ENCODE measurements at places on chromosomes 16 and 17.

GRCh38 chr17:78558181-78558850, 18.9 kb downstream of the DNAH17 start:
- peak; percentile 29 for DNase-seq

- peak; percentile 47 for DNase-seq
Observed at GRCh38 chr16:8948831-8949230, 14.9 kb downstream of the USP7 start.

- DNase-seq = no peak
Observed at GRCh38 chr17:28071891-28072606, 29.6 kb downstream of the NLK start.

DNA sequence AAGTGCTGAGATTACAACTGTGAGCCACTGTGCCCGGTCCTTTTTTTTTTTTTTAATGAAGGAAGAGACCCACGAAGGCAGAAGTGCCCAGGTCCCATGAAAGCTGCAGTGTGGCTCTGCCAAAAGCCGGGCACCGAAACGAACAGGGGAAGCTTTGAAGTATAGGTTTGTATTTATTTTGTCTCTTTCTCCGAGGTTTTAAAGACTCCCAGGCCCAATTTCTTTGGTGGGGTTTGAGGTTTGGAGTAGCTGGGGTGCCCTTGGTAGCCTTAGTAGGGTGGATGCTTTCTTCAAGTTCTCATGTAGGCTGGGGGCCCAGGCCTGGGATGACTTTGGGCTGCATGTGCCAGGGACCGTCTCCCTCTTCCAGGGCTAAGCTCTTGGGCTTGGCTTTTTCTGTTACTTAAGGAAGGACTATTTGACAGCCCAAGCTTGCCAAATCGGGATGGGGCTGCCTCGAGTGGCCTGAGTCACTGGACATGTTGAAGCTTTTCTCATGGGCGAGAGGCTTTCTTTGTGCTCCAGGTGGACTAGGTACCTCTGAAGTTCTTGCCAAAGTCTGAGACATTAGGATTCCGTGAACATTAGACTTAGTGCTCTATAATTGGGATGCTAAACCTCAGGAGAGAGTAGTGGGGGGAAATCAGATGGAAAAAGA, 66.3 kb downstream of the WIPI1 start:
- DNase-seq = no peak

DNA sequence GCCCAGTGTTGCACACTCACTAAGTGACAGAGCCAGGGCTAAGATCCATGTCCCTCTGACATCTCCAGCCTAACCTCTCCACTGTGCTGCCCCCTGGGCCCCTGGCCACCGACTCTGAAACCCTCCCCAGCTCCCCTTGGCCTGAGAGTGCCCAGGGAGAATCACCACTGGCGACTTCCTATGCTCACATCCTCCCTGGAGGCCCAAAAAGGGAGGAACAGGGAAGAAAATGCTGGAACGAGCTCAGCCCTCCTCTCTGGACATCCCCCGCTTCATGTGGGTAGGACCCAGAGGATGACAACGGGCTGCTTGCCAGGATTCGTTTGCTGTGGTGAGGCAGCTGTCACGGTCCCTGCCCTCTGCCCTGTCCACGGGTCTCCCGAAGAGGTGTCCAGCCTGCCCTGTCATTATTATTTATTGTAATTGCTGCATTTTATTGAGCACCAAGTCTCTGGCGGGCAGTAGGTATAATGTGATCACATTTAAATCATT, 153.5 kb upstream of the RPL38 start:
- no peak for DNase-seq

GRCh38 chr17:17518014-17518413, 21.8 kb upstream of the RASD1 start:
- DNase-seq = no peak

DNA sequence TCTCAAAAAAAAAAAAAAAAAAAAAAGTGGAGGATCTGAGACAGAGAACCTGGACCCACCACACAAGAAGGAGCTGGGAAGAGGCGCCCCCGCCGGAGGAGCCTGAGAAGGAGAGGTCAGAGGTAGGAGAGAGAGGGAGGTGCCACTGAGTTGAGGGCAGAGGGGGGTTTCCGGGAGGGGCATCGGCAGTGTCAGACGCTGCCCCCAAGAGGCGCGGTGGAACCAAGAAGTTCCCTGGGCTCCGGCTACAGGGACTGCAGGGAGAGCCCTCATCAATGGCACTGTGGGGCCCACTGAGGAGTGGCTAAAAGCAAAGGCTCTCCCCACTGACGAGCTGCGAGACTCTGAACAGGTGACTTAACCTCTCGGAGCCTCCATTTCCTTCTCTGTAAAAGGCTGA, 4.2 kb downstream of the CCDC42 start:
- peak; percentile 14 for DNase-seq

DNA sequence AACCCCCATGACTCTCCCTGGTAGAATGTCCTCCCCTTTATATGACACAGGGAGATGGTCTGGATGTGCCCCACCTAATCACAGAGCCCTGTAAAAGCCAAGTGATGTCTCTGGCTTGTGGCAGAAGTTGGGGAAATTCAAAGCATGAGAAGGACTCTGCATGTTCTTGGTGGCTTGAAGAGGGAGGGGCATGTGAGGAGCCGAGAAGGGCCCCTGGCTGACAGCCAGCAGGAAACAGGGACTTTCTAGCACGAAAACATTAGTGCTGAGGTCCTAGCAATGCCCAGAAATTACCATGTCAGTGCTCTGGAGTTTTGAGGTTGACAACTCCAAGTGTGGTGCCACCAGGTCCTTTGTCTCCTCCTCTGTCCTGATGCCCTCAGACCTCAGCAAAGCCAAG, 75.9 kb downstream of the USP22 start:
- no peak for DNase-seq

DNA sequence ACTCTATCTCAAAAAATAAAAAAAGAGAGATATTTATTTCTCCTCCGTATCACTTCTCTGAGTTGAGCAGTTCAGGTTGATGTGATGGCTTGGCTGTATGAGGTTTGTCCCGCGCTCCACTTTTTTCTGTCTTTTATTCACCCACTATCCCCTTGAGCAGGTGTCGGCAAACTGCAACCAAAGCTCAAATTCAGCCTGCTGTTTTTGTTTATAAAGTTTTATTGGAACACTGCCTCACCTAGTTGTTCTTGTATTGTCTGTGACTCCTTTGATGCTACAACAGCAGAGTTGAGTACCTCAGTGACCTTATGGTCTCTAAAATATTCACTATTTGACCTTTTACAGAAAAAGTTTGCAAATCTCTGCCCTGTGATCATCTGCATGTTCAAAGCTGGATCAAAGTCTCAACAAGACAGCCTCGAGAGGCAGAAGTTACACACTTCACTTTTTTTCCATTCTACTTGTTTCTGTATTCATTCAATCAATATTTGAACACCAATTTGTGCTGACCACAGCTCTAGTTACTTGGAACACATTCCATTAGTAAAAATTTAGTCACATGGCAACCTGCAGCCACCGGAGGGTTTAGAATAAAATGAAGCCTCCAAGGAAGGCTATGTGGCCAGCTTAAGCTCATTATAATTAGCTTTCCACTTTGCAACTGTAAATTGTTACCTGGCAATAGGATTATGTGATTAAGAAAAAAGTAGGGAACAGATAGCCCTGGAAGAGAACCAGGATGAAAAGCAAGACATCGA, 945.8 kb downstream of the KCNJ2 start:
- DNase-seq = no peak

DNA sequence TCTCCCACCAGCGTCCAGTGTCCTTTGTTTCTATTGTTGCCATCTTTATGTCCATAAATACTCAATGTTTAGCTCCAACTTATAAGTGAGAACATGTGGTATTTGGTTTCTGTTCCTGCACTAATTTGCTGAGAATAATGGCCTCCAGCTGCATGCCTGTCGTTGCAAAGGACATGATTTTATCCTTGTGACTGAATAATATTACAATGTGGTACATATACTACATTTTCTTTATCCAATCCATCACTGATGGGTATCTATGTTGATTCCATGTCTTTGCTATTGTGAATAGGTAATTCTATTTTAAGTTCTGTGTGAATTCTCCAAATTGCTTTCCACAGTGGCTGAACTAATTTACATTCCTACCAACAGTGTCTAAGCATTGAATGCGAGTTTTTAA, 578.6 kb upstream of the CA10 start:
- no peak for DNase-seq

DNA sequence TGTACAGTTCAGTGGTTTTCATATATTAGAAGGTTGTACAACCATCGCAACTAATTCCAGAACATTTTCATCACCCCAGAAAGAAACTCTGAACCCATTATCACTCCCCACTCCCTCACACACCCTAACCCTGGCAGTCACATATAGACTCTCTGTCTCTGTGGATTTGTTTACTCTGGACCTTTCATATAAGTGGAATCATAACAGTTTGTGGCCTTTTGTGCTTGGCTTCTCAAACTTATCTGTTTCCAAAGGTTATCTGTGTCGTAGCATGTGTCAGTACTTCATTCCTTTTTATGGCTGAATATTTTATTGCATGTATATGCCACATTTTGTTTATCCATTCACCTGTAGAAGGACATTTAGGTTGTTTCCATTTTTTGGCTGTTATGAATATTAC, 12.4 kb downstream of the TENT4B start:
- no peak for DNase-seq

GRCh38 chr16:89678258-89678657, 8.2 kb upstream of the CDK10 start:
- DNase-seq = no peak

GRCh38 chr17:81044764-81045589, 10.0 kb downstream of the BAIAP2 start:
- DNase-seq = no peak

- DNase-seq = no peak
Observed at GRCh38 chr16:86103320-86103719, 204.4 kb downstream of the IRF8 start.

GRCh38 chr17:4208238-4208637, 55.5 kb downstream of the ANKFY1 start:
- no peak for DNase-seq

DNA sequence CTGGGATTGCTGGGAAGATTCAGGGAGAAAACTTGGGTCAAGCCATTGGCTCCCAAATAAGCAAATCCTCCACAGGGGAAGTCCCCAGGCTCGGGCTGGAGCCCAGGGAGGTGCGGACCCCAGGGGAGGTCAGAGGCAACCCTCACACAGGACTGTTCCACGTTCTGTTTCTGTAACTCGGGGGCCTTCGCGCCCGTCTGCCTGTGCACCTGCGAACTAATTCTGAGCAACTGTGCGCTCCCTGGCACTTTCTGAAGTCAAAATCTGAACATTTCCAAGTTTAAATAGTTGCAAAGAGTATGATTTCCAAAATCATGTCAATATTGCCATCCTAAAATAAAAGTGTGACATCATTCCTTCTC, 16.8 kb downstream of the TIMM22 start:
- DNase-seq = no peak

DNA sequence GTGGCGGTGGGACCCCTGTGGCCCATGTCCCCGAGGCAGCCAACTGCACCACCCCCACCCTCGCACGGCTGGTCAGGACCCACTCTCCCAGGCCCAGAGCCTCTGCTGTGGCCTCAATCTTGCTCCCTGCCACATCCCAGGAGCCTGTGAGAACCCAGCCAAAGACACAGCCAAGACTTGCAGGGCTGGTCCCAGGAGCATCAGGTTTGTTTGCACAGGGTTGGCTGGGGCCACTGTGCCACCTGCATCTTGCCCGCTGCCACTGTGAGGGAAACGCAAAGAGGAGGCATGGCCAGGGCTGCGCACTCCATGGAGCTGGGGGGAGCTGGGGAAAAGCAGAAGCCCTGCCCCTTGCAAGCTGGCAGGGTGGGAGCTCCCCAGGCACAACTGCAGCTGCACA, 92.5 kb downstream of the SSH2 start:
- DNase-seq = no peak

DNA sequence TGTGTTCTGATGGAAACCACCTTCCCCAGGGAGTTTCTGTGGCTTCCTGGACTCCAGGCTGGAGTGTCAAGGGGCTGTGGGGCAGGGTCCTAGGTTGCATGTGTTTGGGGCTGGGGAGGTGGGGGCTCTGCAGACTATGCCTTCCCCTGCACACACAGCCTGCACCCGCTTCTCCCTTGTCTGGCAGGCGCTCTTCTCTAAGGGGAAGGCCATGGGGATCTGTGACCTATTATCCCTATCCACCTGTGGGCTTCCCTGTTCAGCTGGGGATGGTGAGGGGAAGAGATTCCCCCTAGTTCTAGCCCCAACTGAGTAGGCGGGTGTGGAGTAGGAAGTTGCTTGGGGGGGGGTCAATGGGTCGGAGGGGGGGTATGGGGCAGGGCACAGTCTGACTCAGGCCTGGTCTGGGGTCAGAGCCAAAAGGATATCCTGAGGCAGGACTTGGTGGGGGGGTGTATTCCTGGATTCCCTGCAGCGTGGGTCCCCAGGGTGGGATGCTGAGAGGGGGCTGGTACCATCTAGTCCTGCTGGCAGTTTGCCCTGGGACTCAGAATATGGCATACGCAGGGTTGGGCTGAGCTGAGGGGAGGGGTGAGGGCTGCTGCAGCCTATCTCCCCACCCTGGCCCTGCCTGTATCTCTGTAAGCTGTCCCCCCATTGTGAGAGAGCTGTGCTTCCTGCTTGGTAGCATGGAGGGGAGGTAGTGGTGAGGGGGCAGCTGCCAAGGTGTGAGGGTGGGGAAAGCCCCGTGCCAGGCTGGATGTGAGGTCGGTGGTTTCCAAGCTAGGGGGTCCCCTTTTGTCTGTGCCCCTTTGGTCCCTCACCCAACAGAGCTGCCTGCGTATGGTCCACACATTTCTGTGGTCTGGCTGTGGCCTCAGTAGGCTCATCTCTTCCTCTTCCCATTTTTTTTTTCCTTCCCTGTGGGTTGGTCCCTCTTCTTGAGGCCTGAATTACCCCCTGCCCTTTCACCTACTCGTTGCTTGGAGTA, 14.7 kb downstream of the RARA start:
- peak; percentile 55 for DNase-seq

DNA sequence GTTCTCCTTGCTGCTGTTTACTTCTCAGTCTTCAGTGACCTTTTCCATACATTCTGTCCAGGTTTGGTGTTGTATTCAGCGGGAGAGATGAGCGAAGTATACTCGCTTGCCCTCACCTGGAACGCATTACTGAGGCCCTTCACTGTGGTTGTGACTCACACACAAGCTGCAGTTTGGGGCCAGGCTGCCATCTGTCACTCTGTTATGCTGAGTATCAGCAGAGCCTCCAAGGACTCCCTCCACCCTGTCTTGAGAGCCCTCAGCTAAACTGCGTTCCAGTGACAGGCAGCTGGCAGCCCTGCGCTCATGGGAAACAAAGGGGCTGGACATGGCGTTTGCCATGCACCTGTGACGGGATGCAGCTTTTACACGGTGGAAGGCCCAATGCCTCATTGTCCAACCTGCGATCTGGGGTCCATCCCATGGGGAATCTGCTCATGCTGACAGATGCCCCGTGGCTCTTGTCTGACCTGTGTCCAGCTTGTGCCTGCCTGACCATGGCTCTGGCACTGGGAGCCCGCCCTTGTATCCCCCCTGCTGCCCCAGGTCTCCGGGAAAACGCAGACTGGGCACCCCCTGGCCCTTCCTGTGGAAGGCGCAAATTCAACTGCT, 6.5 kb upstream of the ZNF778 start:
- no peak for DNase-seq

DNA sequence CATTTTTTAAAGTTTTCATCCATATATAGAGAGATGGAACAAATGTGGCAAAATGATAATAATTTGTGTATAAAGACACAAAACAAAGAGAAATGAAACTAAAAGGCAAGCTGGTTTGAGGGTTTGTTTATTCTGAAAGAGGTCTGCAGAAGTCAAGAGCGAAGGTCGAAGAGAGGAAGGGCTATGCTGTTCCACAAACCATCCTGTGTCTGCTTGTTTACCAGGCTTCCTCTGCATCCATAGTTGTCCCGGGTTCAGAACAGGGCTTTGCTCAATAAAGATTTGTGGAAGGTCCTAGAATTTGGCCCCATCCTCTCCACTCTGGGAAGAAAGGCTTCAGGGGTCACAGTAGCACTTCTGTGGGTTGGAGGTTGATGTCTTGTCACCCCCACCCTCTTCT, 2.4 kb upstream of the MARVELD3 start:
- no peak for DNase-seq
